ENCODE measurements at places on chromosomes 5 and 9.

- DNase-seq = no peak
Observed at GRCh38 chr9:84123648-84124406, 143.2 kb downstream of the RMI1 start.

DNA sequence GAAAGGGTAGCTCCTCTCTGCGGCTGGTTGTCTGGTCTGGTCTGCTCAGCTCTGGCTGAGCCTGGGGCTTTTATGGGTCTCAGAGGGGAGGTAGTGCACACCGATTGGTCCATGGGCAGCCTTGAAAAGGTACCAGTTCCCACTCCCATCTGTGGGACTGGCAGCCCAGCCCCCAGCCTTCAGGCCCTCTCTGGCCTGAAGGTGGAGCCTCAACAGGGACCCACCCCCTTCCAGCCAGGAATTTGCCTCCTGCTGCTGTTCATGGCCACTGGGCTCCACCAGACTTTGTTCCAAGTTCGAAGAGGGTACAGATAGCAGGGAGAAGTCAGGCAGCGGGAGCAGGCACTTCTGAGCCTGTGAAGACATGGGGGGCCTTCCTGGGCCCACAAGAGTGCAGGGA, 165.3 kb upstream of the SLC27A6 start:
- DNase-seq = no peak

DNA sequence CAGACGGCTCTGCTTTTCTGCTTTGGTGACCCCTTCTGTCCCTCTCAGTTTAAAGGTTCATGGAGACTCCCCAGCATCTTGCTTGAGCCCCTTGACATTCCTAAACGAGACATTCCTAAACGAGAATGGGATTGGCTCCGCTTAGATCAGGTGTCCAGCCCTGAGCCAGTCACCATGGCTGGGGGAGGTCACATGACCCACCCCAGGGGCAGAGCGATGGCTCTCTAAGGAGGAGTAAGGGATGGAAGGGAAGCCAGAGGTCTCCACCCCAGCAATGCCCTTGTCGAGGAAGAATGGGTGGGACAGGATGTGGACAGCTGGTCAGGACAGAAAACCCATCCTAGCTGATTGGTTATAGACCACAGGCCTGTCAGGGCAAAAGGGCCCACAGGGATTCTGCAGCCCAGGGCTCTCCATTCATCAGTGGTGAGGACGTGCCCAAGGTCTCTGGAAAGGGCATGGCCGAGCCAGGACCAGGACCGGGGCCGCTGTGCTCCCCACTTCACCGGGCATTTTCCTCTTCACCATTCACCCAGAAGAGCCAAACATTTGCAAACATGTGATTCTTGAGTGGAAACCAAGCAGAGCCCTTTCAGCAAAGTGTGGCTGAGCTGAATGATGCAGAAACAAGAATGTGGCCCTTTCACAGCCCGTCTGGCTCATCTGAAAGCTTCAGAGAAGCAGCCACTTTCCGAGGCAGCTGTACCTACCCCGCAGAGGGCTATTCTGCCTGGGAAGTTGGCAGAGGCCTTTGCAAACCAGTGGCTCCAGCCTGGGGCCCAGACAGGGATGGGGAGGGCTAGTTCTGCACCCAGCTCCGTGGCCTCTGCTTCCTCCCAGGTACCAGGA, 19.8 kb upstream of the AIF1L start:
- DNase-seq = no peak

DNA sequence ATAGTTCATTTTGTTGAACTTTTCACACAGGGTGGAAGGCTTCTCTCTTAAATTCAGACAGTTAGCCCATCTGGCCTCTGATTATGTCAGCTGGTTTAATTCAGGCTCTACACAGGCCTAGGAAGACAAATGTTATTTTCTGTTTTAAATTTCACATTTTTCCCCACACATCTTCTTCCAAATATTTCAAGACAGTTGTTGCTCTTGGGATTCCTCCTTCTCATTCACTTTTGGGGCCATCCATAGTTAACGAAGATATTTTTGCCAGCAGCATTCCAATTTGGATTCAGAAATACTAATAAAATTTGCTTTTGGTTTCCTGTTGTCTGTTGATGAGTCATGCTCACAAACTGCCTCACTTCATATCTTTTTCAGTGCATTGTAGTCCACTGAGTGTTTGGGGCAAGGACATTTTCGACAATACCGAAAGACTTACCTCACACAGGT, 475.4 kb downstream of the DMAC1 start:
- DNase-seq = no peak
